Right ventricle myocardium superior (tissue), 1 donor: ENCODE measurements at places on chromosomes 6 and 20. TPM values are rescaled to one million over a fixed set of nuclear protein-coding genes. Genes with fewer than 3 reads are reported as not detected.
A peak's percentile ranks its signal among the peaks of the same experiment; 100 is the strongest.

- no peak for DNase-seq
Observed at GRCh38 chr20:43167615-43168014, 22.1 kb downstream of the PTPRT start.

The FAM83D gene
- 0.35 TPM for total RNA-seq

DNA sequence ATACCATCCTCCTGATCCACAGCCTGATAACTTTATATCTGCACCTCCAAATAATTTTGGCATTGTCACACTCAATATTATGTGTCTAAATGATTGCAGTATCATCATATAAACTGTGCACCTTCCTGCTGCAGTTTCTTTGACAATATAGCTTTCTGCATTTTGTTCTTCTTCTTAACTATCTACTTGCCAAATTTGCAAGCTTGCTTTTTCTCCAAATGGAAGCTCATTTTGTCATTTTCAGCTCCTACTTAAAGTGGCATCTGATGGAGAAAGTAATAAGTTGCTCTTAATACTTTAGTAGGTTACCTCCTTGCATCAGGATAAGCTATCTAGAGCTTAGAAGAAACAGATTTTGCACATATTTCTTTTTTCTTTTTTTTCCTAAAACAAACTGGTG lies 74.0 kb upstream of the DEFB112 start:
- no peak for DNase-seq

The EFCAB8 gene
- not detected for total RNA-seq

The TSPO2 gene
- not detected for total RNA-seq

The SRMS gene
- not detected for total RNA-seq

The HTR1E gene
- total RNA-seq: not detected

The HAO1 gene
- not detected for total RNA-seq

DNA sequence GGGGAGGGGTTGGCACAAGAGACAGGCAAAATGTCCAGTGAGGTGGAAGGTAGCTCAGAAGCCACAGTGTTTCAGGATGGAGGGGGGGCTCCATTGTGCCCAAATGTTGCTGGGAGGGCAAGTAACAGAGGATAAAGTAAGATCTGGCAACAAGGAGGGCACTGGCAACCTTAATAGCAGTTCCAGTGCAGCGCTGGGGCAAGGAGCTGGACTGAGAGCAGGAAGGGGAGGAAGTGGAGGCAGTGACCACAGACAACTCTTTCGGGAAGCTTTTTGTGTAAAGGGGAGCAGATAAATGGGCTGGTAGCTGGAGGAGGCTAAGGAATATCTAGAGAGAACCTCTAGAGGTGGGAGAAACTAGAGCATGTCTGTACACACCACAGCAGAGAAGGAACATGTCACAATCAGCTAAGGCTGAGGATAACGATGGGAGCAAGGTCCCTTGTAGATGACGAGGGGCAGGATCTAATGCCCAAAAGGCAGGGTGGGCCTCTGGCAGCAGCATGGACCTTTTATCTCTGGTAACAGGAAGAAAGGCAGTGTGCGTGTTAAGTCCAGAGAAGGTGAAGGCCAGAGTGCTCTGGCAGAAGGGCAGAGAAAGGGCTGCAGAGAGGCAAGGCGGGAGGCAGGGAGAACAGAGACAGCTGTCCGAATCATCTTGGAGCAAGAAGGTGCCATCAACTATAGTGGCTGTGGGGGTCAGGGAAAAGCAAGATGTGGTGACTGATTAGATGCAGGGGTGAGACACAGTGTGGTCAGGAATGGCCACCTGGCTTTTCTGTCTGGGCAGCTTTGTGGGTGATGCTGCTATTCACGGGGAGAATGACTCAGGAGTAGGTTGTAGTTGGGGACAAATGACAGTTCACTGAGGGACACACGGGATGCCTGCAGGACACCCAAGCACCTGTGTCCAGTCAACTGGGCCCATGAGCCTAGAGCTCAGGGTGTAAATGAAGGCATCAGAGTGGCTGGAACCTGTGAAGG lies 17.4 kb downstream of the TMEM242 start:
- no peak for DNase-seq

- no peak for DNase-seq
Observed at GRCh38 chr20:35821807-35822242, 50.0 kb downstream of the PHF20 start.

The PLA2G7 gene
- 0.27 TPM for total RNA-seq

DNA sequence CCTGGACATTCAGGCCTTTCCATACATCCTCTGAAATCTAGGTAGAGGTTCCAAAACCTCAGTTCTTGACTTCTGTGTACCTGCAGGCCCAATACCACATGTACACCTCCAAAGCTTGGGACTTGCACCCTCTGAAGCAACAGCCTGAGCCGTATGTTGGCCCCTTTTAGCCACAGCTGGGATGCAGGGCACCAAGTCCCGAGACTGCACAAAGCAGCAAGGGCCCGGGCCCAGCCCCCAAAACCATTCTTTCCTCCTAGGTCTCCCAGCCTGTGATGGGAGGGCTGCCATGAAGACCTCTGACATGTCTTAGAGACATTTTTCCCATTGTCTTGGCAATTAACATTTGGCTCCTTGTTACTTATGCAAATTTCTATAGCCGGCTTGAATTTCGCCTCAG lies 107.4 kb upstream of the FRMD1 start:
- no peak for DNase-seq

The F13A1 gene
- 136 TPM for total RNA-seq

The UFL1 gene
- 20.5 TPM for total RNA-seq

GRCh38 chr20:64006902-64007301 lies 26.0 kb downstream of the PRPF6 start:
- DNase-seq: no peak

The HEY2 gene
- 60.6 TPM for total RNA-seq

DNA sequence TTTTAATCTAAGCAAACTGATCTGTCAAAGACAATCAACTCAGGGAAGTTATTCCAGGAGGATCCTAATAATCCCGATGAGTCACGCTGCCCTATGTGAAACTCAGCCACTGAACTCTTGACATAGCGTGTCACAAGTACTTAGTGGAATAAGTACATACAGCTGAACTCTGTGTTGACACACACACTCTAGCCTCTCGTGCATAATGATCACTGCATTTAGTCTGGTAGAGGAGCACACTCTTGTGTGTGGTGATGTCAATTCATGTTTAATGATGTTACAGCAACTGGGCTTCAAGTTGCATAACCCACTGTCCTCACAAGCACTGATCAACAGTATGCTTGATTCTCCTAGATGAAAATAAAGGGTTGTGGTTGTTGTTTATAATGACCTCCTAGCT lies 148.3 kb downstream of the HACE1 start:
- no peak for DNase-seq

GRCh38 chr6:2634139-2634964 lies 116.4 kb downstream of the MYLK4 start:
- peak; percentile 93 for DNase-seq
